Renal cortical epithelial cell (primary cell): ENCODE measurements at places on chromosomes 3 and 15.
A peak's percentile ranks its signal among the peaks of the same experiment; 100 is the strongest.

DNA sequence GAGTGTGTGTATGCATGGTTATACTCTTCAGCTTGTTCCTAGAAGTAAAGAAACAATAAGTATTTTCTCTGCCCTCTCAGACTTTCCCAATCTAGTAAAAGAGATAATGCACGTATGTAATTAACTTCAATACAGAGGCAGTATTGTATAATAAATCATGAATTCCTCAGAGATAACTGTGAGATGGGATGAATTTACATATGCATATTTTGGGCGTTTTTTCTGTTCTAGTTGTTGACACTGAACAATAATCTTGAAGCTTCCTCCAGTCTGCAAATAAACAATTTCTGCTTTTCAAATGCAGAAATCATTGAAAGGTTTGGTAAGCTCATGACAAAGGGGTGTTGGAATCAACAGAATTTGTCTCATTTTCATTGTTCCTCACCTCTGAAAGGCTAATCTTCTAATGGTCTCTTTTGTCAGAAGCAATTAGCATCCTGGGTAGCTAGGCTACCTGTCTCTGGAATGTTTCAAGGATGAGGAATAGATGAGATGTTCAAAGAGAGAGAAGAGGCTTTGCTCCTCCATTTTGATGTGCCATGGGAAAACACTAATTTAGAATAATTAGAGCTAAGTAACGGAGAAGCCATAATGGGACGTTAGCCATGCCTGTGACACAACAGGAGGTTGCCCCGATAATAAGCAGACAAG, 43.3 kb upstream of the SIAH2 start:
- no peak for DNase-seq

DNA sequence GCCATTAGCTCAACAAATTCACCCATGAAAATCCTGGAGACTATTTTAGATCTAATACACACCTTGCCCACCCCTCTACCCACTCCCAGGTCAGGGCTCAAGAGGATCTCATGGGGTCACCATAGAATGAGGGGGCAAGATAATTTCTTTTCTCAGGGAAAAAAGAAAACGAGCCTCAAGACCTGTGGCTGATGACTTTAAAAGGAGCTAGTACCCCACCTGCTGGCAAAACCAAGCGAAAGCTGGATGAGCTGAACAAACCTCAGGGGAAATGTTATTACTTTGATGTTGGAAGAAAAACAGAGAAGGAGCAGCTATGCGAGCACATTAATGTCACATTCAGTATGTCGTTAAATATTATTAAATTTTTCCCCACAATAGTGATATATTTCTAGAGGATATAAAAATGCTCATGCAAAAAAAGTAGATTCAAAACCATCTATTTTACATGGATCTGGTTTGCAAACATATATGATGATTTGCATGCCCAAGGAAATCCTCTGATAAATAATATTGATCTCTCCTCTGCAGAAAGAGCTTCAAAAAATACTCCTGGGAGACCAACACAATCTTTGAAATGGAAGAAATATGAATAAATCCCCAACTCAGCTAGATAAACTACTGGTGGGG, 37.7 kb downstream of the PLD1 start:
- DNase-seq = peak; percentile 63

DNA sequence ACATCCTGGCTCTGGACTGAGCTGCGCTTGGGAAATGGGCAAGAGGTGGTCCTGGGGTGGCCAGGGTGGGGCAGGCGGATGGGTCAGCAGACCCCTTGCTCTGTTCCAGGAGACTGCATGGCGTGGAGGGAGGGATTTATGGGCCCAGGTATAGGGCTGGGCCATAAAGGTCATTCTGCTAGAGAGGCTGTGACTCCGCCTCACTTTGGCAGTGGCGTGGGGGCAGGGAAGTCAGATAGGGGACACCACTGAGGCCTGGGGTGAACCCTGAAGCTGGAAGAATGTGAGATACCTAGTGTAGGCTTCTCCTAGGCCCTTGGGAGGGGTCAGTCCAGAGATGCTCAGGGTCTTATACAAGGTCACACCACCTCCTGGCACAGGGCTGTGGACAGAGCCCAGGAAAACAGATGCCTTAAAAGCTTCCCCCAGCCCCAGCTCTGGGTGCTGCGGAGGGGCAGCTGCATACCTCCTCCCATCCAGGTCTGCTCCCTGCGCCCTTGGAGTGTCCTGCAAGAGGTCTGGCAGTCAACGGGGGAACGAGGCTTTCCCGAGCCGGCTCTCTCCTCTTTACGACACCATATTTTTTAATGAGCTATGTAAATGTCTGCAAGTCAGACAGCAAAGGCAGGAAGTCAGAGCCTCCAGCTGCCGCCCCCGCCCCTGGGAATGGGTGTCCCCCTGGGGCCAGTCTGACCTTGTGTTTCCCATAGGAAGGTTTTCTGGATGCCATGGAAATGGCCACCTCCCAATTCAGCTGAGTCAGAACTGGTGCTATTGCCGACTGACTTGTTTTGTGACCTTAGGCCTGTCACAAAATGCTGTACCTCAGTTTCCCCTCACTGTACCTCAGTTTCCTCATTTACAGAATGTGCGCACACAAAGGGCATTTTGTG, 26.3 kb downstream of the LINGO1 start:
- no peak for DNase-seq

DNA sequence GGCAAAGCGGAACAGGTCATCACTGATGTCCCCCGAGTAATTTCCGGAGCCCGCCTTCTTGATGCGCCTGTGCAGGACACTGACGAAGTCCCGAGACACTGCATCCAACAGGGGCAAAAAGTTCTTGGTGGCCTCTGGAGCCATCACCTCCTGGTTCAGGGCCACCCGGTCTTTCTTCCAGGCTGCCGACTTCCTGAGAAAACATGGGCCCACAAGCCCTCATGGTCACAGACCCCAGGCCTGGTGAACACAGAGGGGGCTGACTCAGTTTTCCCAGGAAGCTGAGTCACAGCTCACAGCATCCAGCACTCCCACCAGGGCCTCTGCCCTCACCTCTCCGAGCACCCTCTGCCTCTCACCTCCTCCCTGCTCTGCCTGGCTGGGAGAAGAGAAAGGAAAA, 22.4 kb downstream of the CYP11A1 start:
- DNase-seq = no peak

GRCh38 chr3:63595221-63595620, 57.3 kb upstream of the SNTN start:
- DNase-seq = no peak

GRCh38 chr3:64343689-64344430, 118.6 kb upstream of the PRICKLE2 start:
- peak; percentile 35 for DNase-seq

- DNase-seq = peak; percentile 71
These were observed 272.1 kb downstream of the UACA start for GRCh38 chr15:70491201-70491621.

DNA sequence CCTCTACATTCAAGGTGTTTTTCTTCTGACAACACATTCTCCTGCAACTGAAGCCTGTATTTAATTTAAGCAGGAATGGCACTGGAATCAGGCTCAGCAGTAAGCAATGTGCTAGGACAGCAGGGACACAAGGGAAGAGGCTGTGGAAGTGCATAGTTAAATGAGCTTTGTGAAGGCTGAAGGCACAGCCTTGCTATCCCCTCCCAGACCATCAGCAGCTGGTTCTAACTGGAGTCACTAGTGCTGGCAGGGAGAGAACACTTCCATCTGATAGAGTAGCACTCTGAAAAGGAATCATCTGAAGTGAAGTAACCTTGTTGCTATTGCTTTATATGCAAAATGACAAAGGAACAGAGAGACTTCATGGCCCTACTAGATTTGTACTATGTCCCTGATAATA, 14.7 kb downstream of the UQCC5 start:
- no peak for DNase-seq

GRCh38 chr3:149243540-149243939, 21.9 kb upstream of the CP start:
- DNase-seq = no peak

DNA sequence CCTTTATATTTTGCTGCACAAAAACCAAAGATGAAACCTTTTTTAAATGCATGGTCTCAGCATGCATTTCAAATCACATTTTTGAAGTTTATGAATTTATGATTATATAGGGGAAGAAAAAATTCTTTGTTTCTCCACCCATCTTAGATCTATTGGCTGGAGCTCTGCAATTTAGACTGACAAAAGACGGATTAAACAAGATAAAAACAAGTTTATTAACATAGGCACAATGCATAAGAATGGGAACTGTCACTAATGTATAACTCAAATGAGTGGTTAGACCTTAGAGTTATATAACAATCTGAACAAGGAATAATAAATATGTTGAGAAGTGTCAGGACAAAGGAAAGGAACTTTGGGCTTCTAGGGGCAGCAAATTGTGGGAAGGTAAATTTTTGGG, 132.5 kb downstream of the SERPINI1 start:
- no peak for DNase-seq

GRCh38 chr3:49133226-49133951, 539 bp upstream of the LAMB2 start:
- peak; percentile 81 for DNase-seq

- peak; percentile 57 for DNase-seq
These were observed 123.0 kb downstream of the FAM43A start for GRCh38 chr3:194808640-194809097.

- DNase-seq = peak; percentile 15
These were observed 46.1 kb upstream of the SLCO2A1 start for GRCh38 chr3:134075846-134076245.
